CD4-positive, alpha-beta T cell treated with Interleukin-10 for 1 hour (primary cell): ENCODE measurements at places on chromosomes 12 and 14.

DNA sequence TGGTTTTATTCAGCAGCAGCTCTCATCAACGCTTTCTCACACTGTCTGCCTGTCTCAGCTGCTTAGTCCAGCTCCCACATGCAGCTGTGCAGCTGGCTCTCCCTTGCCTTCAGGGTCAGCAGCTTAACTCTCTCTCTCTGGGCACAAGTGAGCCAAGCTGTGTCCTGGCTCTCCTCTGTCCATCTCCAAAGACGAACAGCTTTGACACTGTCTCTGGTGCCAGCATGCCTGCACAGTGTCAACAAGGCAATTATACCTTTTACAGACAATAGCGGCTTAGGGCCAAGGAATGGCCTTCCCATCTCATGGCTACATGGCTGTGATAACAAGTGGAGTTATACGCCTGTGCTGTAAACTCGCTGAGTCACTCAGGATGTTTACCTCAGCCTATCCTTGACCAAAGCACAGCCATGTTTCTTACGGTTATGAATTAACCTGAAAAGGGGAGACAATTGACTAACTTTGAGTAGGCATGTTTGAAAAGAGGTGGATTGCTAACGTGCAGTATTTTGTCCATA lies 38.4 kb upstream of the MANSC4 start:
- DNase-seq, result no peak

DNA sequence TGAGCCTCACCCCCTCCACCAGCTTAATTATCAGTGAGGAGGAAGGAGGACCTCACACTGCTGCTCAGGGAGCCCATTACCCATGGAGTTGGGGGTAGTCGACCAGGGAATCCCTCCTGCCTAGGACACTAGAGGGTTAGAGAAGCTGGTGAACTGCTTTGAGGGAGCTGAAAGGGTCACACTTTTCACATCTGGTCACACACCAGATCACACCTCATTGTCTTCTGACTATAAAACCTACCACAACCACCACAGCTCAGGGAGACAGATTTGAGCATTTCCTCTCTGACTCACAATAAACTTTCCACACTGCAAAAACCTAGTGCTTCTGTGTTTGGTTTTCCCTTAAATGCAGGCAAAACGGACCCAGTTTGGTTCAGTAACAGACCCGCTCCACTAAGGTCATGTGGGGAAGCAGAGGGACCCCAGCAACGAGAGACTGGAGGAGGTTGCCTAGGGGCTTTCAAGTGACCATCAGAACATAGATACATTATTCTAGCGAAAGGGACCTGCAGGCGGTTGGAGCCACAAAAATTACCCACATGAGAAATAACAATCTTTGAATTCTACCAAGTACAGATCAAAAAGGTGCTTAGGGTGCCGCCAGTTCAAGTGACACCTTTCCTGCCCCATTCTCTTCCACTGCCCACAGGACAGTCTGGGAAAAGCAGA lies 151.4 kb upstream of the AVPR1A start:
- no peak for DNase-seq

- no peak for DNase-seq
These were observed 18.1 kb upstream of the WDR89 start for GRCh38 chr14:63659726-63660125.

DNA sequence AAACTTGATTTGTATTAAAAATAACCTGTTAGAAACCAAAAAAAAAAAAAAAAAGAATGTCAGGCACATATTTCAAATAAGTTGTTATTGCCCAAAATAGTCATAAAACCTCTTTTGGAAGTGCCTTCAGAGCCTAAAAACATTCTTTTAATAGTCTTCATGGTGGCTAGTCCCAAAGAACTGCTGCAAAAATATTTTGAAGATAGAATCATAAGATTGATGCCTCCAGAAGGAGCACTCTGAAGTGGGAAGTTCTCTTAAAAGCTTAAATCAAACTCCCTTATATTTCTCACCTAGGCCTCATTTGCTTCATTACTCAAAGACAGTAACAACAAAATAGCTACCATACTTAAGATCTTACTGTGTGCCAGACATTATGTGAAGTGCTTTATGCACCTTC lies 27.2 kb upstream of the NT5DC3 start:
- DNase-seq, result no peak

- no peak for DNase-seq
These were observed 48.4 kb downstream of the ETV6 start for GRCh38 chr12:11697670-11698387.

DNA sequence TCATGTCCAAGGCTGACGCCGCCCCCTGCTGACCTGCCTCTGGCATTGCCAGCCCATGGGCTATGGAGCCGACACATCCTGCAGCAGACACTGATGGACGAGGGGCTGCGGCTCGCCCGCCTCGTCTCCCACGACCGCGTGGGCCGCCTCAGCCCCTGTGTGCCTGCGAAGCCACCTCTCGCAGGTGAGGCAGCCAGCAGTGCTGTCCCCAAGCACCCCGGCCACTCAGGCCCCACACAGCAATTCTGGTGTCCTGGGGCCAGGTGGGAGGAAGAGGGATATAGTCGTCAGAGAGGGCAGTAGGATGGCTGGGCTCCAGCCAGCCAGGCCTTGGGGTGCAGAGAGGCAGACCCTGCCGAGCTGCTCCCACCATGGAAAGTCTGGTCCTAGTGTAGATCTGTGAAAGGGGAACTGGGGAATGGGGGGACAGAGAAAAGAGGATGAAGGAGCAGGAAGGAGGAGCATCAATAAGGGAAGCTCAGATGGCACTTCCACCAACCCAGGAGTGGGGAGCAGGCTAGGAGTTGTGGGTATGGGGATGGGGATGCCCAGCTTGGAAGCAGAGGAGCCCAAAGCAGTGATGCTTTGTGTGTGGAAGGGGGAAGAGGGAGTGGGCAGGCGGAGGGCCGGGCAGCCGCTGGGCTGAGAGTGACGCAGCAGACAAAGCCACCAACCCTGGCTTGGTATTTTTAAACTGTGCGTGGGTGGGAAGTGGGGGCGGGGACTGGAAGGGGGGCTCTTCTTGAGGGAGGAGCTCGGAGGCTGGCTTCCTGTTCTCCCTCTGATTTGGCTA lies 4.7 kb downstream of the NAB2 start:
- DNase-seq, result peak; percentile 66

- DNase-seq, result no peak
These were observed 12.2 kb upstream of the NR2C1 start for GRCh38 chr12:95085612-95086011.

GRCh38 chr12:57203791-57204190 lies 12.8 kb upstream of the NXPH4 start:
- DNase-seq, result no peak

GRCh38 chr12:103517161-103517560 lies 21.4 kb upstream of the C12orf42 start:
- no peak for DNase-seq

GRCh38 chr12:7479771-7480170 lies 23.8 kb downstream of the CD163 start:
- DNase-seq, result no peak

GRCh38 chr14:27267876-27268275 lies 670.0 kb upstream of the NOVA1 start:
- DNase-seq, result no peak

- no peak for DNase-seq
These were observed 478.5 kb downstream of the NELL2 start for GRCh38 chr12:44397631-44398030.

- no peak for DNase-seq
These were observed 17.4 kb downstream of the LGALS3 start for GRCh38 chr14:55146425-55146824.

DNA sequence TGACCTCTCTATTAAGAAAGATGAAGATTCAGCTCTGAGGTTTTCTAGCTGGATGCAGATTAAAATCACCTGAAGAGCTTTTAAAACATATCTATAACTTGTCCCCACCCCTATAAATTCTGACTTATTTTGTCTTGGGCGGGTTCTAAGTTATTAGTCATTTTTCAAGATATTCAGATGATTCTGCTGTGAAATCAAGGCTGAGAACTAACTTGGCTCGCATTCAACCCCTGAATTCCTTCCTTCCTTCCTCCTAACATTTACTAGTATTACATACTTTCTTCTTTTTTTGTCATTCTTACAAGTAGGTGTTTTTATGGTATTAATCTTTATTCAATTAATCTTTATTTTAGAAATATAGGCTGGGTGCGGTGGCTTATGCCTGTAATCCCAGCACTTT lies 55.4 kb downstream of the SSPN start:
- DNase-seq, result no peak

DNA sequence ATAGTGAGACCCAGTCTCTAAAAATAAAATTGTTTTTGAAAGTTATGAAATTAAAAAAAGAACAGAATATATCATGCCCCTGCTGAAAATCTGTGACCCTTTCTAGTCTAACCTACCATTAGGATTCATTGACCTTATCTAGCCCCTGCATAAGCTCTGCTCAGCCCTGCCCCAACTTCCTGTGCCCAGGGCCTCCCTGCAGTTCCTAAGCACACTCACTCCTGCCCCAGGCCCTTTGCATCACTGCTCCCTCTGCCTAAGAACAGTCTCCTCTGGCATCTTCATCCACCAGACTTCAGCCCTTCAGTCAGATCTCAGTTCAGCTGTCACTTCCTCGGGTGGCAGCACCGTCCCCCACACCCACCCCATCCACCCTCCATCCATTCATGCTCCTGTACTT lies 55.4 kb downstream of the SCARB1 start:
- DNase-seq, result no peak

DNA sequence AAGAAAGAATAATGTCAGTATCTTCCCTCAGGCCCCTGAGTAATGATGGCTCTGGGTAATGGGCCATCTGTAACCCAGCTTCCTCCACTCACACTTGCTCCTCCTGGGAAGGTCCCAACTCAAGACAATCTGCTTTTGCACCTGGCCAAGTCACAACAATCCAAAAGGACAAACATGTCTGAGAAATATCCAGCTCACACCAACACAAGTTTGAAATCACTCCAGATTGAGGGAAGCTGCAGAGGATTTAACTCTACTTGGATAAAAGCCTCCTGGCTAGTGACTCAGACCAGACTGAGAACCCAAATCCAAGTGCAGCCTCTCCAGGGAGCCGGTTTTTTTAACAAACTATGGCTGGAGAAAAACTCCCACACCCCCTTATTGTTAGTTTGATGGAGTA lies 34.2 kb downstream of the RTRAF start:
- DNase-seq, result no peak
